Vagina (tissue), 2 donors: ENCODE measurements at places on chromosomes 7 and 10. TPM values are rescaled to one million over a fixed set of nuclear protein-coding genes. Genes with fewer than 3 reads are reported as not detected.

DNA sequence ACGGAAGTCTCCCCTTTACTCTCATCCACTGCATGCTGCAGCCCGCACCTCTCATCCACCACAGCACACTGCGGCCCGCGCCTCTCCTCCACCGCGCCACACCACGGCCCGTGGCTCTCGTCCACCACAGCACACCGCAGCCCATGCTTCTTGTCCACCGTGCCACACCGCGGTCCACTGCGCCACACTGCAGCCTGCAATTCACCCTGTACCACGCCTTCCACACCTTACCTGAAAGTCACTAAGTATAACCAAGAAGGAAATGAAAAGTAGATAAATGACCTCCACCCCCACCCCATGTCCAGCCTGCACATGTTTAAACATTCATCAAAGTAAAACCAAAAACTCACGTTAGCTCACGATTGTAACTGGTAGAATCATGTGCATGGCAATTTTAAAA lies 176.1 kb downstream of the DIP2C start:
- no peak for DNase-seq

DNA sequence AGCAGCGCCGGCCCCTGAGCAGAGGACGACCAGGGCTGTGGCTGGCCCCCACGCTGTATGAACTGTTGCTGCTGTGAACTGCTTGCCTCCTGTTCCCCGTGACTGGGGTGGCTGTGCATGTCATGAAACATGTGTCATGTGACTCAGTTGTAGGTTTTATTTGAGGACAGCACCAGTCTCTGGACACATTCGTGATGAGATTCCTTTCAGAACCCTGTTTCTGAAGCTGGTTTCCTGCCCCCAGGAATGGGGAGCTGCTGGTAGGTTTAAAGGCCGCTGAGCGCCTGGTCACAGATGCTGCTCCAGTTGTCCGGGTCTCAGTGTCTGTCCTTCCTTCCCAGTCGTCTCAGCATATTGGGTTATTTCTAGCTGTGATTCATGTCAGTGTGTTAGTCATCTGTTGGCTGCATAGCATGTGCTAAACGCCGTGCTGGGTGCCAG lies 79.1 kb upstream of the PPIF start:
- DNase-seq, result no peak

The ABCB1 gene
- total RNA-seq, result 2.9 TPM

DNA sequence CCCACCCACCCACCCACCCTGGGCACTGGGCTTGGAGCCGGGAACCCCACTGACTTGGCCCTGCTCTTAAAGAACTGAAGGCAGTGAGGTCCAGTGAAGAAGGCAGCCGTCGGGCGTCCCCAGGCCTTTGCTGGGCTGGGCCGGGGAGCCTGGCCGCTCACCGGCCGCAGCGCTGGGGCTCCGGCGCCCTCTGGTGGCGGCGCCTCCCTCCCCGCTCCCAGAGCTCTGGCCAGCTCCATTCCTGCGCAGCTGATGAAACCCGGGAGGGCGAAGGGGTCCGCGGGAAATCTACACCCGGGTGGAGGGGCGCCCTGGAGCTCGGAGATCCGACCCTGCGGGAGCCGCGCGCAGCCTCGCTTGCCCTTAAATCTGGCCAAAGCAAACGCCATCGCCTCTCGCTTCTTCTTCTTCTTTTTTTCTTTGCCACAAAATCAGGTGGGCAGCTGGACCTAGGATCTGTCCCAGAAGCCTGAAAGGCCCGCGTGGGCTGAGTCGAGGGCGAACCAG lies 1.7 kb upstream of the CXCL12 start:
- DNase-seq, result peak; percentile 74

- no peak for DNase-seq
Observed at GRCh38 chr10:22997096-22997495, 69.2 kb downstream of the ARMC3 start.

GRCh38 chr7:73432676-73433075 lies 902 bp upstream of the FZD9 start:
- DNase-seq, result no peak

GRCh38 chr7:100680576-100681271 lies 7.2 kb downstream of the GNB2 start:
- DNase-seq, result no peak

The STEAP1 gene
- total RNA-seq, result 24.3 TPM

DNA sequence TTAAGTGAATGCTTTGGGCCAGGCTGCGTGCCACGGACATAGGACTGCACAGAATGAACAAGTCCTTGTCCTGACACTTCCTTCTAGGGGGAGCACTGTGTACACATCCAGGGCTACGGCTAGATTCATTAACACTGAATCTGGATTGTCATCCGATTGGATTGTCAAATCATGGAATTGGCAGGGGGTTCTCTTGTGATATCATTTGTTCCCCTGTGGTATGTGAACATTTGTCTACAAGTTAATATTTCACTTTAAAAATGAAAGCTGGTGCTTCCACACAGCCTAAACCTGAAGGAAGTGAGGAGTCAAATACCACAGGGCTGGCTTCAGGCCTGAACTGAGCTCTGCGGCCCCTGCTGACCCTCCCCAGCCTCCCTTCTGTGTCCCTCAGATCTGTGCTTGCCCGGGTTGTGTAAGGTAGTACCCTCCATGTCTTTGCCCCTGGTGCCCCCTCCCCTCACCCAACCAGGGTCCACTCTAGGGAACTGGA lies 75.6 kb downstream of the SNX10 start:
- DNase-seq, result no peak

DNA sequence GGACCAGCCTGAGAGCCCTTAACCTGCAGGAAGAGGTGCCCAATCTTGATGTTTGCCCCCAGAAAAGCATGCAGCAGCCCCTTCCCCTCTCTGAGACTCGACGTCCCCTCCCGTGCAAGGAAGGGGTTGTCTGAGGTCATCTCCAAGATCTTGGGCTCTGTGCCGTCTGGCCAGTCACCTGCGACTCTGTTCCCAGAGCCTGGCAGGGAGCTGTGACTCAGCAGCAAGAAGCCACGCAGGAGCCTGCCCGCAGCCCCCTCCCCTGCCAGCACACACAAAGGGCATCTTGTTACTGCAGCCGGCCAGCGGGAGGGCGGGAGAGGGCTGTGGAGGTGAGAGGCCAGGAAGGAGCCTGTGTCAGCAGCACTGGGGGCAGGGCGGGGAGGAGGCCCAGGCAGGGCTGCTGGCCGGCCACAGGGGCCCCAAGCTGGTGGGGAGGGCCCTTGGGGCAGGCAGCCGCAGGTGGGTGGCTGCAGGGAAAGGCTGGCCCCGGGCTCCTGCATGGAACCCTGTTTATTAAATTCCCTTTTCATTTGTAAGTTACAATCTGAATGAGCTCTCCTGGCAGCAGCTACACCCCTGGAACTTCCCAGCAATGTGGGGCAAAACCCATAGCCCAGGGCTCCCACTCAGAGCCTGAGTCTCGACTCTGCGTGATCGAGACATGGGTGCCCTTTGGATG lies 103.7 kb upstream of the ZMIZ1 start:
- DNase-seq, result no peak

DNA sequence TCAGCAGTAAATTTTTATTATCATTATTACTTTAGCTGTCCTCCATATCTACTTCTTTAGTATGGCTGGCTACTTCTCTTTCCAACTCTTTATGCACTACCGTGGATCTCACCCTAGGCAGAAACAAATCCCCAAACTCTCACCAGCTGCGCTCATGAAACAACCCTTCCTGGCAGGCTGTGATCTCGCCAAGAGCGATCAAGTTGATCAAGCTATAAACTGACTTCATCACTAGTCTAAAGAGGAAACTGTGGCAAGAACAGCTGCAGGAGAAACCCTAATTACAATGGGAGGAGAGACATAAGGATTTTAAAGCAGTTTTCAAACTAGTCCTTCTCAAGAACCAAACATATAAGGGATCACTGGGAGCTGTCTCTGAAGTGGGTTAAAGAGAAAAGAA lies 160.5 kb upstream of the PRSS58 start:
- DNase-seq, result no peak

The SPDYE16 gene
- not detected for total RNA-seq

The GIMAP6 gene
- total RNA-seq, result 21.4 TPM

GRCh38 chr10:20173046-20173445 lies 356.8 kb downstream of the PLXDC2 start:
- no peak for DNase-seq

DNA sequence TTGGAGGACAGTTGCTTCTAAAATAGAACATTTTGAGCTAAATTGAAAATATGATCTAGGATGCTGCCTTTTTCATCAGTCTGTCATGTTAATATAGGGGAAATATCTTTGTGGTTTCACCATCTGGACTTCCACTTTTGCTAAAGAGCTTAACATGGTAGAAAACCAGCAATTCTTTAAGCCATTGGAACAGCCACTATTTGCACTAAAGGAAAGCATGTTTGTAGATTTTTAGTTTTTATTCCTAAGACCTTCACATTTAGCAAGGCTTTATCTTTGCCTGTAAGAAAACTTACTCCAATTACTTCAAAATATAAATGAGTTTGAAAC lies 291.0 kb downstream of the RNLS start:
- DNase-seq, result no peak
